H7 (cell line): ENCODE measurements at places on chromosomes 7 and 10.

DNA sequence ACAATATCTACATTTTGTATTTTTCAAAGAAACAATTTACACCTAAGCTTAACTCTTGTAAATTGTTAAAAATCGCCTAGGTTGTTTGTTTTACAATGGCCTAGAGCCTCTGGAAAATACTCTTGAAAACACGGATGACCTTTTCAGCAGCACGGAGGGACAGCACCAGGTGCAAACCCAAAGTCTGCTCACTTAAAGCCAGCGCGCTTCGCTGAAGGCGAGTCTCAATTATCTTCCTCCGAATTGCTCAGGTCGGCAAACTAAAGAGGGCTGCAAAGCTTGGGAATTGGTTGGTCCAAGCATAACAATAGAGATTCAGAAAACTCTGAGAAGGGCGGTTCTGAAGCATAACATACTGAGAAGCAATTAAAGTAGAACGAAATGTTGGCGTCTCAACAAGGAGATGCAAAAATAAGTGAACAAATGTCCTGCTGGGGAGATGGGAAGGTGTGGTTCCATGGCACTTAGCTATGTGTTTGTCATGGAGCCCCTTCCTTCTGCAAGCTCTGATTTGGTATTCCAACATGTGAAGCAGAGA lies 139.9 kb upstream of the PITRM1 start:
- DNase-seq: peak; percentile 42

- DNase-seq: peak; percentile 61
Observed at GRCh38 chr10:97074256-97075145, 111.3 kb downstream of the SLIT1 start.

GRCh38 chr7:136114966-136115762 lies 138.0 kb upstream of the MTPN start:
- DNase-seq: peak; percentile 52

- DNase-seq: peak; percentile 30
Observed at GRCh38 chr7:50092579-50093491, at the start of gene ZPBP. Gene ZPBP (minus strand): TSS chr7:50093246. CDS start chr7:50093194, 52 bp downstream.

- DNase-seq: peak; percentile 43
Observed at GRCh38 chr10:122368502-122369254, 5.8 kb upstream of the PLEKHA1 start.

- no peak for DNase-seq
Observed at GRCh38 chr7:107754642-107755041, 10.7 kb downstream of the CBLL1 start.

DNA sequence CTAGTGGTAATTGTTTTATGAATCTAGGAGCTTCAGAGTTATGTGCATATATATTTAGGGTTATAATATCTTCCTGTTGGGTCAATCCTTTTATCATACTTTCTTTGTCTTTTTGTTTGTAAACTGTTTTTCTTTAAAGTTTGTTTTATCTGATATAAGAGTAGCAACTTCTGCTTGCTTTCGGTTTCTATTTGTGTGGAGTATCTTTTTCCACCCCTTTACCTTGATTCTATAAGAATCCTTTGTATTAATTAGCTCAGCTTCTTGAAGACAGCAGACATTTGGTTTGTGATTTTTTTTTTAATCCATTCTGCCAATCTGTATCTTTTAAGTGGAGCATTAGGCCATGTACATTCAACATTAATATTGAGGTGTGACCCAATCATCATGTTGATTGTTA lies 9.3 kb downstream of the CASP7 start:
- DNase-seq: no peak

- no peak for DNase-seq
Observed at GRCh38 chr10:132462463-132463332, 65.7 kb downstream of the PWWP2B start.

- DNase-seq: no peak
Observed at GRCh38 chr10:99424656-99425055, 5.8 kb downstream of the GOT1 start.

GRCh38 chr7:36129048-36129534 lies 24.0 kb upstream of the EEPD1 start:
- DNase-seq: no peak

GRCh38 chr7:98120559-98120958 lies 13.9 kb downstream of the LMTK2 start:
- DNase-seq: no peak

DNA sequence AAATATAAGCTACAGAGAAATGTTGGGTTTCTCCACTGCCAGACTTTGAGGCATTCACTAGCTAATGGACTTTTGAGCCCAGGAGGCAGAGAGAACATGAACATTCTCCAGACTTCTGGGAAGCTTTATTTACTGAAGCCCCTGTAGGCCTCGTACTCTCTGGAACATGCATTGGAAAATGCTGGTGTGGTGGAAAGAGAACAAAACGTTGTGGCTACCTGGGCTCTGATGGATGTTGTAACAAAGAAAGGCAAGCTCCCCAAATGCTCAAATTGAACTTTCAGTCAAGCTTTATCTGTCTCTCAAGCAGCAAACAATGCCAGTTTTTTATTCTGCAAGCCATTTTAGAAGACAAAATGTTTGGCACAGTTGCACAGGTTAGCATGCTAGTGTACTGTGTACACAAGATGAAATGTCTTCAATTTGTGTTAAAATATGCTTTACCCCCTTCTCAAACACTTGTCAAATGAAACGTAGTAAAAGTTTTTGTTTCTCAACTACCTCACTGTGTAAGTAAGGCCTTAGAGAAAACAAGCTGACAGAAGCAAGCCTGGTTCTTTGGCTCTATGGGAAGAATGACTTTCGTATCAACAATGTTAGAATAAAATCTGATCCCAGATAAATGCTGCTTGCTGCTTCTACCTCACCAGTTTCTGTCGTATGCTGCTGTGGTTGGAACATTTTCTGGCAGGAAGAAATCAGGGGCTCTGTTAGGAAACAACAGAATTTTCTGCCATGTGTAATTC lies 71.0 kb upstream of the CC2D2B start:
- no peak for DNase-seq

GRCh38 chr10:78173360-78174015 lies 139.8 kb downstream of the RPS24 start:
- DNase-seq: no peak

DNA sequence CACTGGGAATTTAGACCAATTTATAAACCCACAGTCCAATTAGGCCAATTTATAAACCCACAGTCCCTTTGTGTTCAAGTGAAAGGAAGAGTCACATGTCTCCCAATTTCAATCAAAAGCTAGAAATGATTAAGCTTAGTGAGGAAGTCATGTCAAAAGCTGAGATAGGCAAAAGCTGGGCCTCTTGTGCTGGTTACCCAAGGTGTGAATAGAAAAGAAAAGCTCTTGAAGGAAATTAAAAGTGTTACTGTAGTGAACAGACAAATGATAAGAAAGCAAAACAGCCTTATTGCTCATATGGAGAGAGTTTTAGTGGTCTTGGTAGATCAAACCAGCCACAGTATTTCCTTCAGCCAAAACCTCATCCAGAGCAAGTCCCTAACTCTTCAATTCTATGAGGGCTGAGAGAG lies 245.0 kb downstream of the HDAC9 start:
- no peak for DNase-seq

GRCh38 chr7:10888861-10889260 lies 84.8 kb upstream of the PHF14 start:
- DNase-seq: no peak

GRCh38 chr7:47601119-47601880 lies 19.4 kb upstream of the TNS3 start:
- DNase-seq: no peak

DNA sequence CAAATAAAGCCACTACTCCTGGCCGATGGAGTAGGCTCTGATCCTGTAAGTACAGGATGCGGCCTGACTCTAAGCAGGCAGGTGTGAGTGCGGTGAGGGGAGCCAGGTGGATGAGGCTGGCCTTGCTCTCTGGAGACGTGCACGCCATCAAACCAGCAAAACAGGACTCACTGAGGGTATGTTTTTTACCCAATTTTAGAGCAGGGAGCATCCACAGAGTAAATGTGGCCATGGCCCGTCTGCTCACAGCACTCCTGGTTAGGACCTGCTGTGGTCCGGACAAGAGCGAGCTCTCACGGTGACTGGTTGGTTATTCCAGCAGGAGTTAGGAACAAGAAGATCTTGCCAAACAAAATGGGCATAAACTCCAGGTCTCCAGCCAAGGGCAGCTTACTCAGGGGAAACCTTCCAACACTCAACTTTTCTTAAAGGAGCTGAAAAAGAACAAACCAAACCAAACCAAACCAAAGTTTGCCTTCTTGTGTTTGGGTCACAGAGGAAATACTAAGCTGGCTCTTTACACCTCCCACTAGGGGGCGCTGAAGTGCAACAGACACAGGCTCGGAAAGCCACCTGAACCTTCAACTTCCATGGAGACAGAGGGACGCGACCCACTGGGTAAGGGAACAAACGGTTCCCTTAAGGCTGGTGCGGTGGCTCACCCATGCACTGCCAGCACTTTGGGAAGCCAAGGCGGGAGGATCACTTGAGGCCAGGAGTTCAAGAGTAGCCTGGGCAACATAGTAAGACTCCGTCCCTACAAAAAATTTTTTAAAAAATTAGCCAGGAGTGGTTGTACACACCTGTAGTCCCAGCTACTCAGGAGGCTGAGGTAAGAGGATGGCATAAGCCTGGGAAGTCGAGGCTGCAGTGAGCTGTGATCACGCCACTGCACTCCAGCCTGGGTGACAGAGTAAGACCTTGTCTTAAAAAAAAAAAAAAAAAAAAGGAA lies 122.4 kb downstream of the CLEC2L start:
- peak; percentile 84 for DNase-seq

GRCh38 chr10:127017541-127018297 lies 112.5 kb downstream of the DOCK1 start:
- no peak for DNase-seq

DNA sequence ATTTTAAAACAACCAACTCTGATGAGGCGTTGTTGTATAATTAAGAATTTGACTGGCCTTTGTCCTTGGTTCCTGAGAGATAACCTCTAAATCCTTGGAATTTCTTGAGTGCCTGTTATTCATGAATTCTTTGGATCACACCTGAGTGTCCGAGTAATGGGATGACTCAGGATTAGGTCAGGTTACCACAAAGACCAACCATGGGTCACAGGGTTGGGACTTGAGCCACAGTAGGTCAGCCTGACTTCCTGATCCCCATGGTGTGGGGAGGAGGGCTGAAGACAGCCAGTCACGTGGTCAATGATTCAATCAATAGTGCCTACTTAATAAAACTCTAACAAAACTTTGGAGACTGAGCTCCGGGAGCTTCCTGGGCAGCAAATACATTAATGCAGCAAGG lies 192.5 kb downstream of the GFRA1 start:
- DNase-seq: peak; percentile 47

DNA sequence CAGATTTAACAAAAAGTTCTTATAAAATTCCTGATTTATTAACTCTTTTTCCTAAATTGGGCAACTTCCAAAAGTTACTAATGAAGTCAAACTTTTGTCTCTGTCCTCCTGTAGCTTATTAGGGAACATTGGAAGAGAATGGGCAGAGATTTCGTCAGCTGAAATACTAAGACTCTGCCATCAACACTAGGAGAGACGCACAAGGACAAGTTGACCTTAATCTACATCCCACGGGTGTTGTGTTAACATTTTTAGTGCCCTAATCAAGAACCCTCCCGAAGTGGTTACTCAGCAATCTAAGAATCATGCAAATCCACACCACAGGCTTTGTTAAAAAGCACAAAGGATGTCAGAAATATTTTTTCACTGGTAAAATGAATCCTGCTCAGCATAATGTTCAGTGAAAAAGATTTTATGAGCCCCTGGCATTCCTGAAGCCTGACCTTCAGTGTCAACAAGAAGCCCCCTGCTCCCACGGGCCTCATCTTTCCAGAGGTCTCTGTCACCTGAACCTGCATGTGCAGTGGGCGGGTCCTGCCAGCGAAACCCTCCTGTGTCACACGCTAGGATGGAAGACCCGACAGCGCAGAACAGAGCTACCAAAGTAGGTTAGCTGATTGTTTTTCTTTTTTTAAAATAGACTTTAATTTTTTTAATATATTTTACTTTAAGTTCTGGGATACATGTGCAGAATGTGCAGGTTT lies 70.6 kb upstream of the AKR1E2 start:
- DNase-seq: no peak

GRCh38 chr10:63628526-63629362 lies 107.5 kb downstream of the REEP3 start:
- DNase-seq: peak; percentile 38

DNA sequence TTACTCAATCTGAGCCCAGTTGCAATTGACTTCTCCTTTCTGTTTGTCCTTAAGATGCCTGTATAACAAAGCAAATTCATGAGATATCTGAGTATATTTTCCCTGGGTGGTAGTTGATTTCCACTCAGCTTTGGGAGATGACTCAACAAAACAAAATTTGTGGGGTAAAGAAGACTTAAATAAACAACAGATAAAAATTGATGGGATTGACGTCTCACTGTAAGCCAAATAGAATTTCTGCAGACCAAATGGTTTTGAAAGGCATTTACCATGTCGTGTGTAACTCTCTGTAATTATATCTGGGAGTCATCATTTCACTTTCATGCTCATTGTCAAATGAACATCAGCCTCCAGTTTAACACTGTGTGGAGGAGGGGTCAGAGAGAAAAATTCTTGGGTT lies 255.4 kb upstream of the MYO3A start:
- no peak for DNase-seq

GRCh38 chr7:70288781-70289456 lies 690.6 kb downstream of the AUTS2 start:
- DNase-seq: no peak

- peak; percentile 59 for DNase-seq
Observed at GRCh38 chr7:85074-85882, 107.1 kb upstream of the FAM20C start.

GRCh38 chr7:45893996-45894664 lies 5.8 kb downstream of the IGFBP1 start:
- no peak for DNase-seq

GRCh38 chr10:84336406-84337090 lies 8.2 kb downstream of the CCSER2 start:
- DNase-seq: no peak
